Eye (tissue), 1 donor: ENCODE measurements at places on chromosomes 12 and 14.

- peak; percentile 43 for DNase-seq
Measured at GRCh38 chr12:127293507-127294310, 973.3 kb upstream of the TMEM132C start.

GRCh38 chr12:18864900-18865561 is 127.1 kb downstream of the CAPZA3 start:
- DNase-seq, result peak; percentile 17

DNA sequence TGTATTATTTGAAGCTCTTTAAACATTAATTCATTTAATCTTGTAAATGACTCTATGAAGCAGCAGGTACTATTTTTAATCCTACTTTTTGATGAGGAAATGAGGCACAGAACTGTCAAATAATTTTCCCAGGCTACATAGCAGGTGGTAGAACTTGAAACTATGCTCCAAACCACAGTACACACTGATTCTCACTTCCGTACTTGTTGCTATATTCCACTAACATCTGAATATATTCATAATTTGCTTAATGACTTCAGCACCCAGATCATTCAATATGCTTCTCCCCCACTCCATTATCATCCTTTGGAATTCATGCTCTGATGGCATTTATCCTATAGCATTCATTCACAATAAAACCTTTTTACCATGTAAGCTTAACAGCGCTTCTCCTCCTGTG is 4.9 kb downstream of the ERGIC2 start:
- DNase-seq, result no peak

GRCh38 chr14:28785096-28785952 is 18.7 kb downstream of the FOXG1 start:
- peak; percentile 89 for DNase-seq

DNA sequence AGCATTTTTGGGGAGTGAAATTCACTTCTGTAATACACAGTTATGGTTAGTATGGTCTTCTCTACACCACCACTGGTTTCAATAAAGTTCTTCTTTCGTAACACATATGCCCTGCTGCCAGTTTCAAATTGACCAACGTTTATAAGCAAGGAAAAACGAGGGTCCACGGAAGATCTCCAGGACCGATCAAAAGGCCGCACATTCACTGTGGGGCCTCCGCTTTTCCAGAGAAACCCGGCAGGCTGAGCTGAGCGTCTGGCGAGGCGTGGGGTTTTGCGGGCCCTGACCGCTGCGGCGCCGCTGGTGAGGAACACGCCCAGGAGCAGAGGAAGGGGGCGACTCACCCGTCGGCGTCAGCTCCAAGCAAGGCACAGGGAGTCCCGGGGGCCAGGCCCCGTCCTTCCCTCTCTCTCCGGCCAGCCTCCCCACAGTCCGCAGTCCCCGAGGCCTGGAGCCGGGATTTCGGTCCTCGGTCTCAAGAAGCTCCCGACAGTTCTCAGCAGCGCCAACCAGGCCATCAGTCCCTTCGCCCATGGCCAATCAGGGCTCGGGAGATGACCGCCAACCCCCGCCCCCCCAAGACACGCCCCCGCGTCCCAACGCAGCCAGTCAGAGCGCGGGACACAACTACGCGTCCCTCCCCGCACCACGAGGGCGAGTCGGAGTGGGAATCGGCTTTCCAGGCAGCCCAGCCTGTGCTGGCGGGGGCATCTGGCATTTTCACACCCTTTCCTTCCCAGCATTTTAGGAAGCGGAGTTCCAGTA is at the start of gene MTERF2:
MTERF2 (minus strand) TSS at position 522 of the 765 bp plus-strand sequence. CDS start 8,432 bp downstream, outside the sequence.
- peak; percentile 97 for DNase-seq

DNA sequence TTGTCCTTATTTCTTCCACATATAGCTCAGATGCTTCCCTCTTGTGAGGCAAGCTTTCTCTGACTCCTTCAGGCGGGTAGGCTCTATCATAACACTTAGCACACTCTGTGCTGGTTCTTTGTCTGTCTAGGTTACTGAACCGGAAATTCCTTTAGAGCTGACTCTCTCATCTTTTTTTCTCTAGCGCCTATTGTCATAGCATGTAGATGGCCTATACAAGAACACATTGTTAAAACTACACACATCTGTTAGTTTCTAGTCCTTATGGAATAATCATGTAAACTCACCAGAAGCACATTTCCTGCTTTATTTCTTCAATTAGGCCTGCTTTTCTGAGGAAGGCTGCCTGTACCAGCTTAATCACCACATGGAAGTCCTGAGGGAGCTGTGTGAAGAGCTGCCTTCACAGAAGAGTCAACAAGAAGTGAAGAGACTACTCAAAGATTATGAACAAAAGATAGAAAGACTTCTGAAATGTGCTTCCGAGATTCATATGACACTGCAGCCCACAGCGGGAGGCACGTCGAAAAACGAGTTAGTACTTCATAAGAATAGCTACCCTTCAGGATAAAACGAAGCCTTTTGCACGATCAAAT is 143.9 kb downstream of the SYNE2 start:
- DNase-seq, result peak; percentile 85

DNA sequence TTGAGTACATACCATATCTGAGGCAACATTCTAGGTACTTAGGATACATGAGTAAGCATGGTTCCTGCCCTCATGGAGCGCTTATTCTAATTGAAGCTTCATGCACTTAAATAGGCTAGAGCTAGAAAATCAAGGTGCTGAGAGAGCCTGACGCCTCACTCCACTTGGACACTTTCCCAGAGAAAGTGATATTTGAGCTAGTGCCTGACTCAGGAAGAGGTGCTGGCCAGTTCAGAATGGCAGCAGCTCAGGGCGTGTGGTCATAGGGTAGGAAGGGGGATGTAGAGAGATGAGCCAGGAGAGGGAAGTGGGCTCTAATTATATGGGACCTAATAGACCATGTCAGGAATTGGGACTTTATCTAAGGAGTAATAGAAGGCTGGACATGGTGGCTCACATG is 33.3 kb downstream of the TULP3 start:
- DNase-seq, result no peak

GRCh38 chr14:61751475-61751989 is 10.7 kb upstream of the SNAPC1 start:
- DNase-seq, result no peak

GRCh38 chr12:17652436-17652835 is 437.6 kb downstream of the RERGL start:
- DNase-seq, result no peak

- DNase-seq, result no peak
Measured at GRCh38 chr12:63922474-63922873, 78.0 kb downstream of the SRGAP1 start.

GRCh38 chr12:116443821-116444589 is 115.2 kb upstream of the MAP1LC3B2 start:
- no peak for DNase-seq

DNA sequence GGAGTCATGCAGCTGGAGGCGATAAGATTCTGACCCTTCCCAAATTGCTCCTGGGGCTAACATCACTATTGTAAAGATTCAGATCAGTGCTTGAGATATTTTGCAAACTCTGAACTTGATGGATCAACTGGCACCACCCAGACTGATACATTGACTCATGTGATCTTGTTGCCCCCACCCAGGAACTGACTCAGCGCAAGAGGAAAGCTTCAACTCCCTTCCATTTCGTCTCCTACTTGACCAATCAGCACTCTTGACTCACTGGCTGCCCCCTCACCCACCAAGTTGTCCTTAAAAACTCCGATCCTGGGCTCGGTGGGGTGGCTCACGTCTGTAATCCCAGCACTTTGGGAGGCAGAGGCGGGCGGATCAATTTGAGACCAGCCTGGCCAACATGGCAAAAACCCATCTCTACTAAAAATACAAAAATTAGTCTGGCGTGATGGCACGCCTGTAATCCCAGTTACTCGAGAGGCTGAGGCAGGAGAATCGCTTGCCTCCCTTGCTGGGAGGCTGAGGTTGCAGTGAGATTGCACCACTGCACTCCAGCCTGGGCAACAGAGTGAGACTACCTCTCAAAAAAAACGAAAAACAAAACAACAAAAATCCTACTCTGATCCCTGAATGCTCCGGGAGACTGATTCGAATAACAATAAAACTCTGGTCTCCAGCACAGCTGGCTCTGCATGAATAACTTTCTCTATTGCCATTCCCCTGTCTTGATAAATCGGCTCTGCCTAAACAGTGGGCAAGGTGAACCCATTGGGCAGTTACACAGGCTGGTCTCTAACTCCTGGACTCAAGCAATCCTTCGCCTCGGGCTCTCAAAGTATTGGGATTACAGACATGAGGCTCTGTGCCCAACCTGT is 9.8 kb upstream of the ARF6 start:
- DNase-seq, result no peak
